ENCODE measurements at places on chromosomes 7 and 10.

DNA sequence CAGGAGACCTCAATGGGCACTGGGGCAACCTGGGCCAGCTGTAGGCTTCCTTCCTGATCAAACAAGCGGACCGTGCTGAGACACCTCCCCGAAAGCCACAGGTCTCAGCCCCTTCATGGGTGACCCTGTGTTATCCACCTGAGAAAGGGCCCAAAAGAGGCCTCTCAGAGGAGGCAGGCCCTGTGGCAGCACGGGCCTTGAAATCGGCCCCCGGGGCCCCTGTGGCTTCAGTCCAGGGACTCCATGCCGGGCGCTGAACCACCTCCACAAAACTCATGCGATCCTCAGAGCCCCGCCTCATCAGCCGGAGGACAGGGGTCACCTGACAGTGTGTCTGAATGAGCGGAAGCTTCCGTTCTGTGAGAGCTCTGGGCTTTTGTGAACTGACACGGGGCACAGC is 307.1 kb downstream of the PAXIP1 start:
- no peaks in the 10 kb centered on the region for H3K4me1 ChIP-seq
- no peaks in the 10 kb centered on the region for H3K36me3 ChIP-seq
- H3K27ac ChIP-seq: no peak overlapping the region
- no peak overlapping the region for H3K4me3 ChIP-seq

GRCh38 chr7:128842674-128843641 is 12.8 kb downstream of the FLNC start:
- H3K4me3 ChIP-seq: no peak overlapping the region
- H3K4me1 ChIP-seq: no peaks in the 10 kb centered on the region
- peaks cover 59% of the 10 kb centered on the region for H3K36me3 ChIP-seq

GRCh38 chr7:35246819-35247218 is 7.1 kb downstream of the TBX20 start:
- H3K27ac ChIP-seq: no peak overlapping the region
- no peaks in the 10 kb centered on the region for H3K4me1 ChIP-seq
- peaks cover 91% of the 10 kb centered on the region for H3K27me3 ChIP-seq

GRCh38 chr10:71685554-71686232 is 33.9 kb downstream of the C10orf105 start:
- H3K27me3 ChIP-seq: no peaks in the 10 kb centered on the region
- DNase-seq: no peak
- H3K4me1 ChIP-seq: no peaks in the 10 kb centered on the region
- H3K27ac ChIP-seq: no peak overlapping the region

DNA sequence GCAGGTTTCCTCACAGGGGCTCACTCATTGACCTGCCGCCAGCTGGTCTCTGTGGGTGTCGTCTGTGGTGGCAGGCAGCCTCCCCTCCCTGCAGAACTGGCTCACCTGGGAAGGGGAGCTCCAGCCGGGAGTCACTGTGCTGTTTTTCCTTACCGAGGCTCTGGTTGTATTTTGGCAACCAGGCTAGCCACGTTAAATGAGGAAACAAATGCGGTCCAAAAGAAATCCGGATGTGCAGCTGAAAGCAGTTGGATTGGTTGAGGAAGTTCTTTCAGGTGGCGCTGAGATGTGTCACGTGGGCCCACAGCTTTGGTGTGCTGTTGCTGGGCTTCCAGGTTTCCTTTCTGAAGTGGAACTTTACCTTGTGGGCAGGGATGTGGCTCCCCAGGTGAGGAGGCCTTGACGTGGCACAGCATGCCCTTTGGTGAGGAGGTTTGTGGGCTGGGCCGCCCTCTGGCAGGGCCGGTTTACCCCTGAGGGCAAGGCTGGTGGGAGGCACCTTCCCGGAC is 14.2 kb downstream of the MTURN start:
- no peaks in the 10 kb centered on the region for H3K36me3 ChIP-seq
- no peak overlapping the region for H3K4me3 ChIP-seq
- no peak for DNase-seq
- H3K27me3 ChIP-seq: no peaks in the 10 kb centered on the region
- H3K27ac ChIP-seq: no peak overlapping the region

DNA sequence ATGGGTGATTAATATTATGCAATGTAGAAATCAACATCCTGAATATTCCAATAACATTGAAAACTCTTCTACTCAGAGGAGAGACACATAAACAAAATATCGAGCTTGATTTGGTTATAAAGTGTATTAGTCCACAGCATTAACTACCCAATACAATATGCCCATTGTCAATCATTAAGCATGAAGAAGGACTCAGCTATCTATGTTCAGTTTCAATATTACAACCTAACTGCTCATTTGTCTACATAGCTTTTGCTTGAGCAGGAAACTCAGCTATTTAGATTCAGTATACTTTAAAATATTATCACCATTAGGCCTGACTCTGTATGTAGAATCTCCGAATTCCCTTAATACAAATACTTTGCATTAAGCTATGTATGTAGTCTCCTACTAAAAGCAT is 262.6 kb downstream of the SEMA3A start:
- no peak overlapping the region for H3K4me3 ChIP-seq
- DNase-seq: no peak
- no peaks in the 10 kb centered on the region for H3K4me1 ChIP-seq
- no peak overlapping the region for H3K27ac ChIP-seq

DNA sequence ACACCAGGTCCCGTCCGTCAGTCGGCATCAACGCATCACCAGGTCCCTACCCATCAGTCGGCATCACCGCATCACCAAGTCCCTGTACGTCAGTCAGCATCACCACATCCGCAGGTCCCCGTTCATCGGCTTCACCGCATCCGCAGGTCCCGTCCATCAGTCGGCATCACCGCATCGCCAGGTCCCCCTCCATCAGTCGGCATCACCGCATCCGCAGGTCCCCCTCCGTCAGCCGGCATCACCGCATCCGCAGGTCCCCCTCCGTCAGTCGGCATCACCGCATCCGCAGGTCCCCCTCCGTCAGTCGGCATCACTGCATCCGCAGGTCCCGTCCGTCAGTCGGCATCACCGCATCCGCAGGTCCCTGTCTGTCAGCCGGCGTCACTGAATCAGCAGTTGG is 55.1 kb downstream of the IGF2BP3 start:
- H3K27me3 ChIP-seq: no peaks in the 10 kb centered on the region
- no peak for DNase-seq
- no peak overlapping the region for H3K27ac ChIP-seq
- H3K4me1 ChIP-seq: no peaks in the 10 kb centered on the region
- H3K36me3 ChIP-seq: no peaks in the 10 kb centered on the region

DNA sequence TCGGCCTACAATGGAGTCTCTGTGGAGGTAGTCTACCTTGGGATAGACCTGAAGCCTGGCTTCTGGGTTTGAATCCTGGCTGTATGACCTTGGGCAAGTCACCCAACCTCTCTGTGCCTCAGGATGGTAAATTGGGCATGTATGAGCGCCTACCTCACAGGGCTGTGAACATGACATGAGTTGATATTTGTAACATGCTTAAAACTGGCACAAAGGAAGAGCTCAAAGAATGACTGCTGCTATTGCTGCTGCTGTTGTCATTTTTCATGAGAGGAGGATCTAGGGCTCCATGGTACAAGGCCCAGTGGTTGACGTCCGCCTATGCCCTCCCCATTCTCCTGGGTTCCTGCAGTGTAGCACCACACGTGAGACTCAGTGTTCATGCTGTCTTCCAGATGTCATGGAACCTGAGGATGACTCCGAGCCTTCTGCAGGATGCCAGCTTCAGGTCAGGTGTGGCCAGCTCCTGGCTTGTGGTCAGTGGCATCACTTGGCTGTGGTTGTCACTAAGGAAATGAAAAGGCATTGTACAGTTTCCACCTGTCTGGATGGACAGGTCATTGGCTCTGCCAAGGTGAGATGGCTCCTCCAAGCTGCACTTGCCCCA is 95.0 kb downstream of the WDFY4 start:
- peaks cover 3% of the 10 kb centered on the region for H3K4me1 ChIP-seq
- no peak for DNase-seq
- no peaks in the 10 kb centered on the region for H3K36me3 ChIP-seq
- H3K27ac ChIP-seq: no peak overlapping the region

DNA sequence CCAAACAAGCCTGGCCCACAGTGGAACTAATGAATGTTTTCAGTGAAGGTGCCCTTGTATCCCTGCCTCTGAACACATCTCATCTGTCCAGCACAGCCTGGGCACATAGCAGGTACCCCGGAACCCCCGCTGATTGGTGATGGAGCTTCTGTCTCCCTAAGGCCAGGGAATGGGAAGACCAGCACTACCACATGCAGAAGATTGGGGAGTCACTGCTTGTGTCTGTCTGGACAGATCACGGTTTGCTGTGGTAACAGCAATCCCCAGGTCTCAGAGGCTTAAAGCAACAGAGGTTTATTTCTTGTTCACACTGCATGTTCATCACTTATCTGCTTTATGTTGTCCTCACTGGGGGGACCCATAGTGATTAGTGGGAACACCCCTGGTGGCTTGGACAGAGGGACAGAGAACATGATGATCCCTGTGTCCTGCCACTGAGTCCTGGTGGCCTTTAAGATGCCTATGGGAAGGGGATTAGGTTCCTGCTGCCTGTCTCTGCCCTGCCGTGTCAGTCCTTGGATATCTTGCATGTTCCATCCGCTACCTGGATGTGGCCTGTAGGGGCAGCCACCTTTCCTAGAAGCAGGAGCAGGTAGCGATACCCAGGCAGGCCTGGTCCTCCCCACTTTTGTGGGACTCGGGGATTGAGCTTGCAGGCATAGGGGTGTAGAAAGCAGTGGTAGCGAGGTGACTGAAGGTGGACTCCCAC is 3.6 kb downstream of the TSPAN14 start:
- H3K36me3 ChIP-seq: no peaks in the 10 kb centered on the region
- H3K27ac ChIP-seq: peak overlapping the region; percentile 99
- H3K27me3 ChIP-seq: no peaks in the 10 kb centered on the region
- no peak for DNase-seq

DNA sequence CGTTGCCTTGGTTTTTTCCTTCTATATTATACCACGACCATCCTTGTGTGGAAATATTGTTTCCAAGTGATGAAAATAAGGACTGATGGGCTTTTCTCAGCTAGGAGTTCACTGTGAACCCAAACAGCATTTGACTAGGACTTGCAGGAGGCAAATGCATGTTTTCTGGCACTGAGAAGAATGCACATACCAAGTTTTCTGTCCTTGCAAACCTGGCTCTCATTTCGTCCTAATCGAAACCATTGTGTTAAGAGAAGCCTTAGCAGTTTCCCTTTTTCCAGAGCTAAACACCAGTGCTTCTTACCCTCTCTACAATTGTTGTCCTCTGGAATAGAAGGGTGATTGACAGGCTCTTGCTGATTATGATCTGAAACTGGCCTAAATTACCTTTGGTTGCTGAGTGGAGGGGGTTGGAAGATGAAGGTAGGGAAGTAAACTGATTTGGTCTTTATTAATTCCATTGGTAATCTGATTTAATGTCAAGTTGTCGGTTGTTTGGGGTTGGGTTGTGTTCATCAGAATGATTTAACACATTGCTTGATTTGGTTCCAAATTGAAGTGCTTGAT is 33.1 kb upstream of the ELMO1 start:
- no peaks in the 10 kb centered on the region for H3K27me3 ChIP-seq
- no peaks in the 10 kb centered on the region for H3K36me3 ChIP-seq
- no peaks in the 10 kb centered on the region for H3K4me1 ChIP-seq
- DNase-seq: no peak
- H3K4me3 ChIP-seq: no peak overlapping the region

GRCh38 chr10:114663626-114664025 is 5.6 kb upstream of the ABLIM1 start:
- no peak overlapping the region for H3K27ac ChIP-seq
- no peak overlapping the region for H3K4me3 ChIP-seq
- H3K27me3 ChIP-seq: no peaks in the 10 kb centered on the region
- peaks cover 14% of the 10 kb centered on the region for H3K4me1 ChIP-seq
- no peak for DNase-seq

GRCh38 chr7:22389892-22390291 is 32.9 kb upstream of the RAPGEF5 start:
- DNase-seq: no peak
- H3K27ac ChIP-seq: no peak overlapping the region
- H3K4me3 ChIP-seq: no peak overlapping the region
- no peaks in the 10 kb centered on the region for H3K4me1 ChIP-seq
- no peaks in the 10 kb centered on the region for H3K36me3 ChIP-seq

- no peaks in the 10 kb centered on the region for H3K27me3 ChIP-seq
- H3K4me3 ChIP-seq: no peak overlapping the region
- no peaks in the 10 kb centered on the region for H3K36me3 ChIP-seq
These were observed 182.9 kb upstream of the SHH start for GRCh38 chr7:155995183-155995612.

DNA sequence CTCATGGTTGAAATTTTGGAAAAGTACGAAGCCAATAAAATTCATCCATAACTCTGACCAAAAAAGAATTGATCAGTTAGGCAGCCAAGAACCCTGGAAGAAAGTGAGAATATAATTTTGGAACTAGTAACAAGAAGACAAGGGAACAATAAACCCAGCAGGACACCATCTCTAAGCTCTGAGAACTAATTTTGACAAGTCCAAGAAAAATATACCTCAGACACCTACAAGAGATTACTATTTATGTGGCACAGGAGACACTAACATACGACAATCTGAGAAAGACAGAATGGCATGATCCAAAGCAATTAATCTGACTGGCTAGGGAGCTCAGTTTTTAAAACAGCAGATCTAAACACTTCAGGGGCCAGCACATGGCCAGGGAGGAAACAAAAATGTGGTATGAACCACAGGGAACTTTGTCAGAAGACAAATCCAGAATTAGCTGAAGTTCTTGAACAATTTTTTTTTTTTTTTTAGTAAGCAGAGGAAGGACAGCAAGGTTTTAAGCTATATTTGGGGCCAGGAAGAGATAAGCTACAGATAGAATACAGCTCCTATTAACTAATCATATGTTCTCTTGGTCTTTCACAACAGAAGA is 38.9 kb downstream of the PARD3 start:
- no peak overlapping the region for H3K4me3 ChIP-seq
- DNase-seq: no peak
- no peaks in the 10 kb centered on the region for H3K27me3 ChIP-seq
- no peaks in the 10 kb centered on the region for H3K36me3 ChIP-seq
- peaks cover 15% of the 10 kb centered on the region for H3K4me1 ChIP-seq

DNA sequence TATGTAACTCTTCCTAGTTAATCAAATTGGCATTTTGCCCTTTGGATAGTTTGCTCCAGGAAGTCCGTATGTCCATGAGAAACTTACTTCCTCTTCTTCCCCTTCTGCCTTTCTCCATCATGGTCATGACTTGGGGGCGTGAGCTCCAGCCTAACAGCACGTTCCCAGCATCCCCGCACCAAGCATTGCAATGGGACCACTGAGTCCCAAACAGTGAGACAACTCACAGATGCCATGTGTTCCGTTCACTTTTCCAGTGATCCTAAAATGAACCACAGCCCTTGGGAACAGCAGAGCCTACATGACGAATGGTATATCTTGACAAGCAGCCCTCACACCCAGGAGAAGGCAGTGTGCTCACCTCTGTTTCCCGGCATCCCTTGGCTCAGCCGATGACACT is 10.7 kb downstream of the BTBD16 start:
- no peak overlapping the region for H3K4me3 ChIP-seq
- no peaks in the 10 kb centered on the region for H3K4me1 ChIP-seq
- DNase-seq: no peak
- no peaks in the 10 kb centered on the region for H3K36me3 ChIP-seq
- H3K27me3 ChIP-seq: no peaks in the 10 kb centered on the region

Data from tibial nerve (tissue), 4 donors.